ENCODE measurements at places on chromosomes 4 and X. TPM values are rescaled to one million over a fixed set of nuclear protein-coding genes. Genes with fewer than 3 reads are reported as not detected.

DNA sequence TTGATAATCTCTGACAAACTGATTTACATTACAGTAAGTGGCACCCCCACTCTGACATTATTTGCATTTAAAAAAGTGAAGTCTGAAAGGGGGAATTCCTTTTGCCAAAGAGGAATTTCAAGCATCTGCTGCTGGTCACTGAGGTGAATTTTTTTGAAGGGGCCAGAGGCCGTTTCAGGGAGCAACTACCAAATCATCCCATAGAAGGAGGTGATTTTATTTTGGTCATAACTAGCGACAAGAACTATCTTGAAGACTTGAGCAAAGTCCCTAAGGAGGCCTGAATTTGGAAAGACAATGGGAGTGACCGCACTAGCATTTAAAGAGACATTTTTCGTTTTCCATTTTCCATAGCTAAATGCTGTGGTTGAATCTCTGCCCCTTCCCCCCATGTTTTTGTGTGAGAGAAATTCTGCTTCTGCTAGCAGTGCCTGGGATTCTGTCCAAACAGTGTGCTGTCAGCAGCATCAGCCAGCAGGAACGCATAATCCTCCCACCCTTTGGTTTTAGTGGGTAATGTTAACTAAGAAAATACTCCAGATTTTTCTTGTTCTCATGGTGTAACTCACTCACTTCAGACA, 110.1 kb upstream of the MED14 start:
- H3K4me3 ChIP-seq: peak overlapping the region; percentile 21
- H3K4me1 ChIP-seq: peaks cover 34% of the 10 kb centered on the region
- H3K27ac ChIP-seq: peak overlapping the region; percentile 95
- H3K27me3 ChIP-seq: no peaks in the 10 kb centered on the region

DNA sequence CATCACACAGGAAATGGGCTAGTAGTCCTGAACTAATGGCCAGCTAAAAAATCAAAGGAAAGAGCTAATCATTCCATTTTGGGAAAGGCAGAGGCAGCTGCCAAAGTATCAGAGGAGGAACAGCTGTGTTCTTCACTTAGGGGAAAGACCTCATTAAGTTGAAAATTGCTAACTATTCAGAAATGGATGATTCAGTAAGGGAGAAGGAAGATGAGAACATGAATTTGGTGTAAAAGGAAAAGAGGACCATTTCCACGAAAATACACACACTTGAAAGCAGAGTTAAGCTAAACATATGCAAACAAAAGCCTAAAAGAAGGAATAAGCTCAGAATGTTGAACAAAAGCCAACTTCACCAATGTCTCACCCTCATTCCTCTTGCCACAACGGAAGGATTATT, 90.4 kb downstream of the PCDH19 start:
- H3K36me3 ChIP-seq: no peaks in the 10 kb centered on the region
- H3K4me1 ChIP-seq: no peaks in the 10 kb centered on the region
- no peak overlapping the region for H3K4me3 ChIP-seq
- H3K27ac ChIP-seq: no peak overlapping the region
- no peak for DNase-seq

- H3K27me3 ChIP-seq: no peaks in the 10 kb centered on the region
- H3K4me3 ChIP-seq: no peak overlapping the region
- no peaks in the 10 kb centered on the region for H3K36me3 ChIP-seq
- no peak for DNase-seq
These were observed 70.3 kb downstream of the ACOX3 start for GRCh38 chr4:8370106-8370787.

REELD1 gene
- 0.06 TPM for total RNA-seq

PFKFB1 gene
- 0.74 TPM for total RNA-seq

- no peak for DNase-seq
- H3K4me3 ChIP-seq: no peak overlapping the region
- H3K36me3 ChIP-seq: no peaks in the 10 kb centered on the region
- H3K27me3 ChIP-seq: no peaks in the 10 kb centered on the region
- H3K4me1 ChIP-seq: peaks cover 7% of the 10 kb centered on the region
- H3K27ac ChIP-seq: no peak overlapping the region
These were observed 75.1 kb upstream of the RASGEF1B start for GRCh38 chr4:81546777-81547176.

- H3K4me1 ChIP-seq: peaks cover 58% of the 10 kb centered on the region
- H3K27ac ChIP-seq: peak within 1 kb of the TSS; percentile 29
- H3K4me3 ChIP-seq: peak within 1 kb of the TSS; percentile 49
- DNase-seq: peak; percentile 61
- H3K36me3 ChIP-seq: no peaks in the 10 kb centered on the region
These were observed at the start of gene PLP1 for GRCh38 chrX:103776546-103776945. PLP1 (plus strand) TSS chrX:103776840; CDS start chrX:103776996, 156 bp downstream.

DNA sequence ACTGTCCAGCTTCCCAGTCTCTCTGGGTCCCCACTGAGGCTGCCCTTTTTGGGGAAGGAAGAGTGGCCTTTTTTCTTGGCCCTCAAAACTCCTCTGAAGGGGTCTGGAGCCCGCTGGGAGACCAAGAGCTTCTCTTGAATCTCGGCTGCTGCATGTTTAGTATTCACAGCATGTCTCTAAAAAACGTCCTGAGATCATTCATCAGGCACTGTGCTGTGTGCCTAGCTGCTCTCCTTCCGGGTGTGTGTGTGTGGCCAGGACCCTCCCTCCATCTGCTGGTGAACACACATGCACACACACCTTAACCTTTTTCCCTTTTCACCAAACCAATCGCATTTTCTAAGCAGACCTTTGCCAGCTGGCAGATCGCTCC, 841 bp upstream of the FRMPD3 start:
- peak overlapping the region; percentile 63 for H3K4me3 ChIP-seq
- peaks cover 4% of the 10 kb centered on the region for H3K4me1 ChIP-seq
- H3K27me3 ChIP-seq: peaks cover 73% of the 10 kb centered on the region
- DNase-seq: no peak
- H3K27ac ChIP-seq: no peak overlapping the region

DNA sequence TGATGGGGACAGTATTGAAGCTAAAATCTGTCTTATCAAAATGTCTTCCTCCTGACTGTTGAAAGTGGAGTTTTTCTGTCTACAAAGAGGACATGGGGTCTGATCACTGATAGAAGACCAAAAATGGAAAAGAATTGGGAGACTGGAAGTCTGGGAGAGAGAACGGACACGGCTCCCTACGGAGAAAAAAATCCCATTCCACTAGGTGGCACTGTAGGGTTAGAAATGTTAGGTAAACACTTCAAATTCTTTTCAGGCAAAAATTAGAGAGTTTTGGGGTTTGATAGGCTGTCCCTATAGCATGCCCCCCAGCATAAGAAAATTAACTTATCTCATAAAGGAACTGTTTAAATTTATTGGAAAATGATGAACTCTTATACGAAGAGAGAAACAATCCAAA, 200.5 kb downstream of the FAM133A start:
- no peaks in the 10 kb centered on the region for H3K27me3 ChIP-seq
- peak; percentile 77 for DNase-seq
- H3K4me1 ChIP-seq: no peaks in the 10 kb centered on the region

PDE6B gene
- 19.5 TPM for total RNA-seq

GRCh38 chrX:154057791-154058190, 38.1 kb upstream of the IRAK1 start:
- H3K27ac ChIP-seq: no peak overlapping the region
- H3K27me3 ChIP-seq: no peaks in the 10 kb centered on the region
- no peak overlapping the region for H3K4me3 ChIP-seq
- H3K36me3 ChIP-seq: no peaks in the 10 kb centered on the region

GRCh38 chr4:88628746-88629145, 36.5 kb downstream of the HERC3 start:
- no peak overlapping the region for H3K4me3 ChIP-seq
- no peaks in the 10 kb centered on the region for H3K27me3 ChIP-seq
- no peak for DNase-seq
- no peaks in the 10 kb centered on the region for H3K4me1 ChIP-seq
- no peak overlapping the region for H3K27ac ChIP-seq

DNA sequence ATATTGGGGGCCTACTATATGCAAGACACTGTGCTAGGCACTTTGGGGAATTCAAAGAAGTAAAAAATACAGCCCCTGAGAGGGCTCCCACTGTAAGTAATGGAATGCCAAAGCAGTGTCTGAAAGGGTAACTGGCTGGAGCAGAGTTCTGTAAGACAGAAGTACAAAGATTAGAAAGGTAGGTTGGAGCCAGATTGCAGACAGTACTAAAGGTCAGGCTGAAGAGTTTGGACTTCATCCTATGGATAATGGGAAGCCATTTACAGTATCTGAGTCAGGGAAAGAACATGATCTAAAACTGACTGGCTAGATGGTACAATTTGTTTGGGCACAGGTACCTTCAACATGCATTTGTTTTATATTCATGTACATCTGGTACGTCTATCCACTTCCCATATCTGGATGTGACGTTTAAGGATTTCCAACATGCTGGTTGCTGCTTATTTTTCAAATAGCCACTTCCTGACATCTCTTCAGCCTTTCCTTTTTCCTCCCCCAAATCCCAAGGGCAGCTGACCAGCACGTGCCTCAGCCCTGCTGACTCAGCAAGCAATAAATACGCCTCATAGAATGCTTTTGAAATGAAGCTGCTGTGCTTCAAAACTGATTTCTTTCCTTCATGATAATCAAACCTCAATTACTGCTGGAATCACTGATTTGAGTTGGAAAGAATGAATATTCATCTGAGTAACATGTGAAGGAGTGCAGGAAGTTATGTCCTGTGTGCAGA, 9.5 kb downstream of the ENOX2 start:
- no peak for DNase-seq
- H3K36me3 ChIP-seq: no peaks in the 10 kb centered on the region
- no peaks in the 10 kb centered on the region for H3K27me3 ChIP-seq
- H3K4me3 ChIP-seq: no peak overlapping the region
- H3K4me1 ChIP-seq: peaks cover 5% of the 10 kb centered on the region

DNA sequence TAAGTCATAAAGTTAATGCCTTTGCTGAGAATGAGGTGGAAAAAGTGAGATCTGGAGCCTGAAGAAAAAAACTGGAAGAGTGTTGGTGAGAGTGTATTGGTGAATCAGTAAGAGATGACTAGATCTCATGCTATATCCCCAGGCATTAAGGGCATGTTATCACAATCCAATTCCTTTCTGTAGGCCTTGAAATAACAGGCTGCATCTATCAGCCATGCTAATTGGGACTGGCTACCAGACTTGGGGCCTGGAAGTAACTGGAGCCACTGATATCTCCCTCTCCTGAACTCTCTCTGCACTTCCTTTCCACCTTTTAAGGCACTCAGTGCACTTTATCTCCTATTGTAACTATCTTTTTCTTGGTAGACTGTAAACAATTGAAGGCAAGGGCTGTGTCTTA, 88.8 kb upstream of the HPRT1 start:
- no peaks in the 10 kb centered on the region for H3K36me3 ChIP-seq
- no peaks in the 10 kb centered on the region for H3K4me1 ChIP-seq
- no peak overlapping the region for H3K4me3 ChIP-seq
- no peak for DNase-seq
- H3K27ac ChIP-seq: no peak overlapping the region

- DNase-seq: no peak
- H3K4me1 ChIP-seq: no peaks in the 10 kb centered on the region
- no peaks in the 10 kb centered on the region for H3K36me3 ChIP-seq
- H3K27ac ChIP-seq: no peak overlapping the region
These were observed 48.4 kb upstream of the PRPS1 start for GRCh38 chrX:107579956-107580355.

- H3K4me3 ChIP-seq: no peak overlapping the region
- no peak overlapping the region for H3K27ac ChIP-seq
- H3K36me3 ChIP-seq: no peaks in the 10 kb centered on the region
- no peaks in the 10 kb centered on the region for H3K27me3 ChIP-seq
- peaks cover 8% of the 10 kb centered on the region for H3K4me1 ChIP-seq
These were observed 105.9 kb downstream of the SH3RF1 start for GRCh38 chr4:169164669-169165415.

CCNG2 gene
- 214 TPM for total RNA-seq

- peak; percentile 48 for DNase-seq
- no peaks in the 10 kb centered on the region for H3K4me1 ChIP-seq
- H3K27ac ChIP-seq: no peak overlapping the region
- H3K4me3 ChIP-seq: no peak overlapping the region
These were observed 38.2 kb upstream of the OCIAD2 start for GRCh38 chr4:48944756-48945241.

TMPRSS11A gene
- not detected for total RNA-seq

DNA sequence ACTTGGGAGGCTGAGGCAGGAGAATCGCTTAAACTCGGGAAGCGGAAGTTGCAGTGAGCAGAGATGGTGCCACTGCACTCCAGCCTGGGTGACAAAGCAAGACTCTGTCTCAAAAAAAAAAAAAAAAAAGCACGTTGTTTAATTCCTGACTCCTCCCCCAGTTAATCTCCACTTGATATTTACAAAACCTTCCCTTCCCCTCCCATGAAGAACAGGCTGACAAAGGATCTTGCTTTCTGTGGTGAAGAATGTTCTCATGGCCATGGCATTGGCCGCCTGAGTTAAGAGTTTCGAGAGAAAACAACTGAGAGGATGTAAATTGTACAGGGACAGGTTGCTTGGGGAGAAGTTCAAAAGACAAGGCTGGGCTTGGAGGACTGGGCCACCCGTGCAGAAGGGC, 168.2 kb upstream of the BCOR start:
- H3K36me3 ChIP-seq: no peaks in the 10 kb centered on the region
- DNase-seq: no peak
- no peak overlapping the region for H3K27ac ChIP-seq
- peaks cover 7% of the 10 kb centered on the region for H3K27me3 ChIP-seq
- no peak overlapping the region for H3K4me3 ChIP-seq

CLDN34 gene
- not detected for total RNA-seq

DNA sequence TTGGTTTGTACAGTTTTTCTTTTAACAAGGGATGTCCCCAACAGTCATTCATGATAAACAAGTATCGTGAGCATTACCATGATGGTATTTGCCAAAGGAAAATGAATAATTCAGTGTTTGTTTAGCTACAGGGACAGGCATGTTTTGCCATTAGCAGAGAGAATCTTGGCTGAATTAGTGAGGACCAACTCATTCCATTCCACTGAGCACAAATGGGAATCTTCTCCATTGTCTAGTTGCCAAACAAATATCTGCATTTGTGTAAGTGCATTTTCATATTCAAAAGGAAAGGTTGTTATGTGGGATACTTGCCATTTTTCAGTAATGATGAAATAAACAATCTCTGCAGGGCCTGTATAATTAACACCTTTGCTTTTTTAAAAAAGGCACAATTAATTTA, 1762.6 kb downstream of the RPA4 start:
- H3K27me3 ChIP-seq: no peaks in the 10 kb centered on the region
- no peak for DNase-seq
- peaks cover 11% of the 10 kb centered on the region for H3K4me1 ChIP-seq
- no peak overlapping the region for H3K27ac ChIP-seq
- no peak overlapping the region for H3K4me3 ChIP-seq
- H3K36me3 ChIP-seq: peaks cover 7% of the 10 kb centered on the region

TRAM1L1 gene
- 4.5 TPM for total RNA-seq

GRCh38 chr4:39648213-39648612, 9.5 kb upstream of the SMIM14 start:
- no peak for DNase-seq
- no peaks in the 10 kb centered on the region for H3K27me3 ChIP-seq
- no peaks in the 10 kb centered on the region for H3K36me3 ChIP-seq
- H3K27ac ChIP-seq: no peak overlapping the region
- no peaks in the 10 kb centered on the region for H3K4me1 ChIP-seq

DNA sequence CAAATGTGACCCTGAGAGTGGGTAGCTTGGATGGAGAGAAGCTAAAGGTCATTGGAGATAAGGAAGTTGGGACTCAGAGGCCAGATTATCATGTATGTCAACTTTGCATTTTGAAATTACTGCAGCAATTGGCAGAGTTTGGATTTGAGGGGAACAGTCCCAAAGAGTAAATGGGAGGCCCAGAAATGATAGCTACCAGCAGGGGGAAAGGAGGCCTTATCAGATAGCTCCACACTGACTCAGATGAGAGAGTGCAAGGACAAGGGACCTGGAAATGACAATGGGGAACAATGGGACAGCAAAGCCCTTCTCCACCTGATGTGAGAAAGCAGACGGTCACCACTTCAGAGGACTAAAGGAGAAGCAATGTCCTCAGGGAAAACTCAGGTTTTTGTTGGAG, 201.5 kb upstream of the JADE1 start:
- no peaks in the 10 kb centered on the region for H3K36me3 ChIP-seq
- no peaks in the 10 kb centered on the region for H3K4me1 ChIP-seq
- no peak overlapping the region for H3K27ac ChIP-seq

CORIN gene
- total RNA-seq: not detected

Measured in neural progenitor cell (in vitro differentiated cells).